ENCODE measurements at places on chromosomes 11 and 22.

DNA sequence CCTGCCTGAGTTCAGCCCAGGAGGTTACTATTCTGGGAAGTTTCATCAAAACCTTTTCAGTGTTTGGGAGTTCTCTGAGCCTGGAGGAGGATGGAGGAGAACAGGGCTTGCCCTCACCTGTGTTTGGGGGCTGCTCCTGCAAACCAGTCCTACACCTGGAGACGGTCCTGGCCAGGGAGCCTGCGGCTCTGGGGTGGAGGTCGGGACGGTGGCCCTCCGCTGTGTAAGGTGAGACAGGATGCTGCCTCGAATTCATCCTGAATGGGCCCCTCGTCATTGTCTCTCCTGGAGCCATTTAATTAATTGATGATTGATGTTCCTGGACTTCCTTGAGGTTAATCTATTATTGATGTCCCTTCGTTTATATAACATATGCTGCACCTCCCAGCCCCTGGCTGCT lies 6.3 kb downstream of the DAGLA start:
- DNase-seq = no peak

DNA sequence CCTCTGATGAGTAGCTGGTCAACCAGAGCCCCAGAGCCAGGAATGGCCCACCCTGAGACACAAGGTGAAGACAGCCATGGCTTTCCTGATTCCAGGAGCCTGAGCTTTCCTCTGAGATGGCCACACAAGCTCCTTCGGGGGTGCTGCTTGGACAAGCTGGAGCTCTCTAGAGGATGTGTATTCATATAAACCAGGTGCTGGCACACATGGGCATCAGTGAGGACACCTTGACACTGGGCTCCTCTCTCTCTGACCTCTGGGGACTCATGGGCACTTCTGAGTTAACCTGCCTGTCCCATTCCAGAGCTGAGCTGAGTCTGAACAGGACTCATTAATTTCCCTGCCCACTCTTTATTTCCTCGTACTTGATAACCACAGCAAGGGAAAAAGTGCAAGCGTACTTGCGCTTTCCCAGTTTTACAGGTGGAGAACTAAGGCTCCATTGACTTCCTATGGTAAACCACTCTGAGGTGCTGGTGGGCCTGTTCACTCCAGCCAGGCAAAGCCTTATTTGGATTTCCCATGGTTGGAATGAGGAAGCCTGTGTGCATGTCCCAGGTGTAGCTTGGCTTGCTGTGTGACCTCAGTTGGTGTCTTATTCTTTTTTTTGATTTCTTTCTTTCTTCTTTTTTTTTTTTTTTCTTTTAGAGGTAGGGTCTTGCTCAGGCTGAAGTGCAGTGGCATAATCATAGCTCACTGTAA lies 25.4 kb downstream of the INSC start:
- no peak for DNase-seq

DNA sequence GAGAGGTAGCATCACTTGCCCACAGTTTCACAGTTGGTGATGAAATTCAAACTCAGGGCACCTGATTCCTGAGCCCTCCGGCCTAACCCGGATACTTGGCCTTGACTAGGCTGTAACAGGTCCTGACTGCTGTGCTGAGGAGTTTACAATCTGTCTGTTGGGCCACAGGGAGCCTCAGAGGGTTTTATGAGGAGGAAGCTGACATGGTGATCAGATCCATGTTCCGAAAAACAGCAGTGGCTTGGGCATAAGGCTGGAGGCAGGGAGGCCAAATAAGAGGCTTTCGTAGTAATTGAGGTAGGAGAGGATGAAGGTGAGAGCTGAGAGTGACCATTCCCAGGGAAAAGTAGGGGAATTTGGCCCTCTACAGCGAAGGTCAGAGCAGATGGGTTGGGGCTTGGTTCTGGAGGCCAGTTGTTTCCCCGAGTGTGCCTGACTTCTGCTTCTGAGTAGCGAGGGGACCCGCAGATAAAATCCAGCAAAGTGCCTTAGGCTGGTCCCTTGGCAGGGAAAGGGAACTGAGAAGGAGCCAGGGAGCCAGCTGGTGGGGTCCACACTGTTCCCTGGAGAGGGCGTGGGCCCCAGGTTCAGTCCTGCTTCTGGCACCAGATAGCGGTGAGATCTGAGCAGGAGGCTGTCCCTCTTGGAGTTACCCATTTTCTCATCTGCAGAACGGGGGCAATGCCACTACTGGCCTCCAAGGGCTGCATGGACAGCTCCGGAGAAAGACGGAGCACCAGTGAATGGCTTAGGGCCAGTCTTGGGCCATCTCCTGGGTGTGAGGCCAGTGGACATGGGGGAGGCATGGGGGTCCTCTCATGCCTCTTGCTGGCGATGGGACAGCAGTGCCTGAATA lies 6.5 kb downstream of the PRDM11 start:
- no peak for DNase-seq

- DNase-seq = no peak
Observed at GRCh38 chr11:73396251-73396930, 20.2 kb downstream of the RELT start.

GRCh38 chr11:15726893-15727519 lies 612.3 kb downstream of the INSC start:
- no peak for DNase-seq

DNA sequence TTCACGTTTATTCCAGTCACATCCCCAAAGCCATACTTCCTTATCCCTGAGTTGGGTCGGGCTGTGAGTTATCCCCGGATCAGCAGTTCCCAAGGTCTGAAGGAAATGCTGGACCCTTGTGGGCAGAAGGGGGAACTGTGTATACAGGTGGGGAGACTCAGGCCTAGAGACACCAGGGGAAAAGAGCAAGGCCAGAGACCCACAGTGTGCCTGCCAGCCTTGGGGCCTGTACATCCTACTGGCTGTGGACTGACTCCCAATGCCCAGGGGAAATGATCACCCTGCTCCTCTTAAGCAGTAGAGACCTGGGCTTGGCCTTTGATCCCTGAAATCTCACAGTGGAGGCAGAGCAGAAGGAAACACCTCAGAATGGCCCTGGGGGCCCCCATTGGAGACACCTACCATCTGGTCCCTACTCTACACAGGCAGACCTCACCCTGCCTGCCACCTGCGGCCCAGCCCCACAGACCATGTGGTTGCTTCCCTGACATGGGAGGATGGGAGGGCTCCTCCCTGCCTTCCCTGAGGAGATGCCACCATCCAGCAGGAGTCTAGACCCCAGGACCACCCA lies 1.3 kb downstream of the SELENOM start:
- DNase-seq = no peak

DNA sequence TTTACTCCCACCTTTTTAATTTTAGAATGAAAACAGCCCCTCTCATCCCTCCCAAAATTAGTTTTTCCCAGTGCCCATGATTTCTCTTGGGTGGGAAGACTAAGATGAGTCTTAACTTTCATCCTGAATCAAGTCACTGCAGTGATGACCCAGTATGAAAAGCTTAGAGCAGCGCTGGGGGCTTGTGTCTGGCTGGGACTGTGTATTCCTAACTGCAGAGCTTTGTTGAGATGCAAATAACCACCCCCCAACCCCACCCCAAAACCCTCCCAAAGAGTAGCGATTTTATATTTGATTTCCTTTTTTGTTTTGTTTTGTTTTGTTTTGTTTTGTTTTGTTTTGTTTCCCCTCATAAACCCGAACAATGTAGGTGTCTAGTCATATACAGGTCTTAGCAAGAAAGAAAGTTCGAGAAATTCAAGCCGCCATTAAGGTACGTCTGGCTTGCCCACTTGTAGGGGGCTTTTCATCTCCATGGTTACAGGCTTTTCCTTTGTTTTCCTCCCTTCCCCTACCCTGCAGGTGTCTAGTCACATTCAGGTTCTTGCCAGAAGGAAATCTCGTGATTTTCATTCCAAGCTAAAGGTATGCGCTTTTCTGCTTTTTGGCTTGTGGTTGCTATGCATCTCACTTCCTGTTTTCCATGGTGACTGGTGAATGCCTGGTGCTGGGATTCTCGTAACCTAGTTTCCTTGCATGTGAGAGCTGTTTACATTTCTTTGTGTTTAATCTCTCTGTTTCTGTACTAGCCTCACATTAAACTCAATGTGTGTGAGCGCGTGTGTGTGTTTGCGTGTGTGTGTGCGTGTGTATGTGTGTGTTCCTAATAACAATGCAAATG lies 144.6 kb upstream of the RASSF10 start:
- DNase-seq = no peak

All from stimulated activated CD4-positive, alpha-beta T cell treated with anti-CD3 and anti-CD28 coated beads, Interleukin-1b, Interleukin-23, amount 100 ng/mL, for 24 hours (primary cell).